C1 segment of cervical spinal cord (tissue), 14 donors: ENCODE measurements at places on chromosomes 7 and 10.

DNA sequence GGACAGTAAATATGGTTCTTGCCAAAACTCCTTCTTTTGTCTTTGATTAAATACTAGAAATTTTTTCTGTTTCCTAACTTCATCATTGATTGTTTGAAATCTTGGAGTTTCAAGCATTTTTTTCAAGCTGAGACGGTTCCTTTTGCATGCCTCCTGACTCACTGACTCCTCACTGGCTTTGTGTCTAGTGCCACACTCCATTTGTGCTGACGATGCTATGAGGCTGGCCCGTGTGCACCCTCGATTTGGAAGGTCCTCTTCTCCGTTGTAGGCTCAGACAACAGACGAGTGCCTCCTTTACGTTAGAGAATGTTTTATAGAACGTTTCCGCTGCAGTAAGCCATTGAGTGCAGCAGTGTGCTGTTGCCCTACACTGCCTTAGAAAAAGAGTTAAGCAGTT is 10.8 kb upstream of the CSGALNACT2 start:
- no peak for DNase-seq

GRCh38 chr10:61992059-61992460 is 90.6 kb downstream of the ARID5B start:
- DNase-seq: no peak

DNA sequence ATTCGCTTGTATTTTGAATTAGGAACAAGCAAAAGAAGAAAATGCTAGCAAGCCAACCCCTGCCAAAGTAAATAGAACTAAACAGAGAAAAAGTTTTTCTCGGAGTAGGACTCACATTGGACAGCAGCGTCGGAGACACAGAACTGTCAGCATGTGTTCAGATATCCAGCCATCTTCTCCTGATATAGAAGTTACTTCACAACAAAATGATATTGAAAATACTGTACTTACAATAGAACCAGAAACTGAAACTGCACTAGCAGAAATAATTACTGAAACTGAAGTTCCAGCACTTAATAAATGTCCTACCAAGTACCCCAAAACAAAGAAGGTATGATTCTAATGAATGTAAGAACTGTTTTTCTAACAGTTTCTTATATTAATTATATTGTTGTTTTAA is 87.9 kb downstream of the KMT2E start:
- DNase-seq: no peak

GRCh38 chr10:133325440-133326222 is 11.1 kb downstream of the CALY start:
- no peak for DNase-seq

GRCh38 chr10:132632851-132633684 is 95.5 kb downstream of the INPP5A start:
- no peak for DNase-seq
